ENCODE measurements at places on chromosomes 4 and X.

- no peak for DNase-seq
Measured at GRCh38 chr4:117900832-117901231, 133.5 kb upstream of the NDST3 start.

GRCh38 chrX:151505796-151506195 lies 57.7 kb upstream of the PASD1 start:
- DNase-seq = no peak

- DNase-seq = no peak
Measured at GRCh38 chr4:181860668-181861067, 382.5 kb upstream of the TENM3 start.

- no peak for DNase-seq
Measured at GRCh38 chr4:48067536-48067935, 51.0 kb downstream of the NIPAL1 start.

DNA sequence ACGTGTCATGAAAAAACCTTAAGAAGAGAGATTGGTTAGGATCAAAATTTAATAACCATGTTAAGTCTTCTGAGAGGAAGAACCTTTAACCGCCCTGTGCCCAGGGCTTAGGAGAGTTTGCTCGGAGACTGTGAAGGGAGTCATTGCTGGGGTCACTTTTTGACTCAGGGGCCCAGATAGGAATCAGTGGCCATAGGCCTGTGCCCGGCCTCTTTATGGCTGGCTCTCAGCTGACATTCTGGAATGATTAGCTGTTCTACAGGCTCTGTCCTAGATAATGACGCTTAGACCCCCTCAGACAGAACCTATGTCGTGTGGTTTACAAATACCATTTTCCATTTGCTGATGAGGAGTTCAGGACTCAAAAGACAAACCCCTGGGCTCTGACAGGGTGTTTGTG lies 174.1 kb downstream of the DCLK2 start:
- no peak for DNase-seq

DNA sequence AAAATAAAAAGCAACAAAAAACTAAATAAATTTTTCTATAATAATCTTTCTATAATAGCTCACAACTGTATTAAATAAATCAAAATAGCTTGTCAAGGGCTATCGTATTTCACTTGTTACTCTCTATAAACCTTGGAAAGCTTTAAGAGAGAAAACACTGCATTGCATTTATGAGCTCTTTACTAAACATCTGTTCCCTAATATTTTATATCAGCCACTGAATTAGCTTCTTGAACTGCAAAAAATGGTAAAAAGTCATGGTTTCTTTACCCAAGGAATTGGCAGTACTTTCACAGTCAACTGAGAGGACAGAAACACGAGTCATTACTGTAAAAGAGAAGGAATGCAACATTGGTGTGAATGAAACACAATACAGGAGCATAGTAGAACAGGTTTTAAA lies 671.2 kb downstream of the PCDH18 start:
- DNase-seq = no peak

GRCh38 chrX:67545893-67546495 lies 2.2 kb downstream of the AR start:
- no peak for DNase-seq

- DNase-seq = no peak
Measured at GRCh38 chr4:122946142-122946541, 23.7 kb upstream of the NUDT6 start.
